ENCODE measurements at places on chromosomes 2 and 18.

GRCh38 chr2:197759013-197759412, 26.1 kb downstream of the BOLL start:
- no peak for DNase-seq

- DNase-seq = no peak
Measured at GRCh38 chr18:941331-941730, 36.7 kb downstream of the ADCYAP1 start.

DNA sequence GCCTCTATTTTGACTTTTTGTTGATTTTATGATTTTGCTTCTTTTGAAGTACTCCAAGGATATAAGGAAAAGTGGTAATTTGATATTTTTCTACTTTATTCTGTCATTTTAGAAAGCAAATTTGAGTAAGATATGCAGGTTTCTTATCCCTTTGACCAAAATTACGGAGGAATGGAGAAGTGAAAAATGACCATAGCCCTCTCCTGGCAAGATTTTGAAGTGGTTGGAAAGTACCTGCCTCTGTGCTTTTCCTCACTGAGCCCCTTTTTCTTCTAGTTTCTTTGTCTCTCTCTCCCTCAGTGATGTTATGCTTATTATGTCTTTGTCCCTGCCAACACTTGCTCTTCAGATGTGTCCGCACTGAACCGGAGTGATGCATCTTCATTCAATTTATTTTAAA, 898.1 kb downstream of the EPHA4 start:
- no peak for DNase-seq

DNA sequence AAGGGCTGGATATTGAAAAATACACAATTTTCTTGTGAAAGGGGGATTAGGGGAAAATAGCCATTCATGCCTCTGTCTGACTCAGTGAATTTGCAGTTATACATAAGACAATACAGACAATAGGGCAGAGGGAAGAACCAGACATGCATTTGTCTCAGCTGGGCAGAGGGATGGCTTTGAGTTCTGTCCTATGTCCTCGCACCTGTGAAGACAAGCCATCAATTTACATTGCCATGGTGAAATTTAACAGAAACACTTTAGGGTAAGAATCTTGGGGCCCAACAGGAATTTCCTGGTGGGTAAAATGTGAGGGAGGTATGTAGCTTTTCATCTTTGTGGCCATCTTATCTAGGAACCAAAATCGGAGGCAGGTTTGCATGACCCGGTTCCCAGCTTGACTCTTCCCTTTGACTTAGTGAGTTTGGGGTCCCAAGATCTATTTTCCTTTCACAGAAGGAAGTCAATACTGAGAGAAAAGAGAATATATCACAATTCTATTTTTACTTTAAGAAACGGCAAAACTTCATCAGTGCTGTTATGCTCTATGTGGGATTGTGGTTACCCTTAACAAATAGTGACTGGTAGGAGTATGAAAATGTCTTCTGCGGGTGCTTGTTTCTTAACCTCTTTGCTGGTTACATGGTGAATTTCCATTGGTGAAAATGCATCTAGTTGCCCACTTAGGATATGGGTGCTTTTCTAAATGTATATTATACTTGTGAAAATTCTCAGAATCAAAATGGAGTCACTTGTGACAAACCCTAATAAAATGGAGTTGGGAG, 221.8 kb downstream of the SPP2 start:
- DNase-seq = no peak

- DNase-seq = no peak
Measured at GRCh38 chr2:134648586-134648985, 70.2 kb downstream of the TMEM163 start.

DNA sequence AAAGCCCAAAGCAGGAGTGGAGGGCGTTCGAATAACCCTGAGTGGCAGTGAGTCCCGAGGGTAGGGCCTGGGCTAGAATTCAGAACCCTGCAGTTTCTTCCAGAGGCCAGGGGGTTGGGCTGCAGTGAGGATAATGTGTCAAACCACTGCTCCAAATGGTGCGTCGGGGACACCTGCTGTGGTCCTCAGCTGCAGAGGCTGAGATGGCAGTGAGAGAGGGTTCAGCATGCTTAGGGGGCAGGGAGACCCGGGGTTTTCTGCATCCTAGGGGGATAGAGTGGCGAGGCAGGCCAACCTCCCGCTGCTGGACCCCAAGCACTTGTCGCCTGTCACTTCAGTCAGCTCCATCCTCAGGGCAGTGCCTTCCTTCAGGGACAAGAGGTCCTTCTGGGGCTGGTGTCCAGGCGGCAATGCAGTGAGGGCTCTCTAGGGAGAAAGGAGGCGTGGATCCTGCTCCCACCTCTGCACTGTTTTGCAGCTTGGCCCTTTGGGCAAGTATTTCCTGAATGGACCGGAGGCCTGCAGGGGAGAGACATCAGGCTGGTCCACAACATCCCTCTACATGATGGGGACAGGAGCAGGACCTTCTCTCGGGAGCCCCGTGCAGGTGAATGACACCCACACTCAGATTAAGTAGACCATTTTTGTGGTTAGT, 8.4 kb upstream of the NTSR2 start:
- DNase-seq = no peak

DNA sequence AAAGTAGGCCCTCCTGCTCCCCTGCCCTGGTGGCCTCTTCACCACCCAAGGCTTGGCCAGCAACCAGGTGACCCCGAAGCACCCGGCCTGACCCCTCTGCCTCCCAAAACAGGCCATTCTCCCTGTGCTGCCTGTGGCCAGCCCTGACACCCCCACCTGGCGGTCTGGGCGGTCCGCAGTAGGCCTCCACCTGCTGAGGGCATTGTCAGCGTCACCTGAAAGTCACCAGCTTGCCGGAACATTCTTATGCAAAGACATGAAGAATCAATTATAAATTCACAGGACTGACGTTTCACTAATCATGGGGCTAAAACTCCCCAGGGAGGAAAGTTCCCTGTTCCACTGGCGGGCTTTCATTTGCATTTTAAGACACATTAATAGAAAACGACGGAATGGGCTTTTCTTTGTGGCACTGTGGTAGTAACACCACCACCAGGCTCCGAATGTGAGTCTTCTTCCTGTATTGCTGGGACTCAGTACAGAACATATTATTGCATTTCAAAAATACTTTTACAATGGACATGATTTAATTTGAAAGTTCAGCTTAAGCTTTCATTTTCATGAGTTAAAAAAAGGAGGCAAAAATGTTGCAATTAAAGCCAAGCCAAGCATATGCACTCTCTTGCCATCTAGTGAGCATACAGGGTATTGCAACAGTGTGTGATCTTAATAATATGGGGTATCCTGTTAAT, 57.4 kb downstream of the ADI1 start:
- no peak for DNase-seq

GRCh38 chr18:76960528-76961035, 138.2 kb downstream of the ZNF236 start:
- no peak for DNase-seq

DNA sequence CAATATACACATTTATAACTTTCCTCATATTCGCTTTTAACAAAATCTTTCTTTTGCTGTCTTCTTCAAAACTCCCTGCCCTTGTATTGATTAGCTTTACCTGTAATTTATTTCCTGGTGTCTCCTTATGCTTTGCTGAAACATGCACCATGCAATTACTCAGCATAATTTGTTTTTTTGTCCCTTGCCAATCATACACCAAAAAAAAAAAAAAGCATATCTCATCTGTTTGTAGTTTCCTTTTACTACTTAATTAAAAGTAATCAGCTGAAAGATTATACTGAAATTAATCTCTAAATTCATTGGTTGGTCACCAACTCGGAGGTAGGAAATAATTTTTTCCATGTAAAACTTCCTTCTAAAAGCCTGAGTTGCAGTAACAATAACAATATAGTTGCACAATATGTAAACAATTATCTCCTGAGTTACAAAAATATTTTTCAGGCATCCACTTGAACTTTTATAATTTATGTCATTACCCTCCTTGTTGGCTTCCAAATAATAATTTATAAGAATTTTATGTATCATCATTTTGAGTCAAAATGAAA, 53.0 kb upstream of the ROCK1 start:
- DNase-seq = no peak

DNA sequence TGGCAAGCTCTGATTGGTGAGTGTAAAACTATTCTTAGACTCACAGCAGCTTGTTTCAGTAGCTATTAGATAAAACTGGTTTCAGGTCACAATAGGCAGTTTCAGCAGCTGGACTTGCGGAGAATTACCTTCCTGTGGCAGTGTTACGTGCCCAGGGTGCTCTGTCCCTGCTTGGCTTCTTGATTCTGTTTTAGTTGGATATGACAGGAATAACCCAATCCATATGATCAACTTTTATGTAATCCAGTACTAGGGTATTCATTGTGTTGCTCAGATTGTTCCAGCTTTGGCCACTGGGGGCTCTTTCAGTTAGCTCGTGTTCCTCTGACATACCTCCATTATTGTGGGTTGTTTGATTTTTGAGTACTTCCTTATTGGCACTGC, 43.1 kb downstream of the INPP4A start:
- DNase-seq = no peak

- no peak for DNase-seq
Measured at GRCh38 chr2:60541056-60541651, 12.3 kb downstream of the BCL11A start.

DNA sequence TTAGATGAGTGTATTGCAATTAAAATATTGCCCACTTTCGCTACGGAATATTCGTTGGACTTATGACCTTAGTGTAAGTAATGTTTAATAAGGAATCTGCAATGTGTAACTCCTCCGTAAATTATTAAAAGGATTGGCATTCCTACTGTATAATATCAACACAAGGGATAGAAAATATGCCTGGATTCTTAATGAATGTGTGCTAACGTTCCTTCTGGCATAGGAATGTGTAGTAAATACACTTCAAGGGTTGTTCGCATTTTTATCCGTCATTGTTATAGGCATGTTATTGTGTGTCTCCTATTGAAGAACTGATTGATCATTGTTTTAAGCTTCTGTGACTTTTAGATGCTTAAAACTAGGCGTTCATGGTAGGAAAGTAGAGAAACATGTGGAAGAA, 134.5 kb downstream of the NEDD4L start:
- DNase-seq = no peak

DNA sequence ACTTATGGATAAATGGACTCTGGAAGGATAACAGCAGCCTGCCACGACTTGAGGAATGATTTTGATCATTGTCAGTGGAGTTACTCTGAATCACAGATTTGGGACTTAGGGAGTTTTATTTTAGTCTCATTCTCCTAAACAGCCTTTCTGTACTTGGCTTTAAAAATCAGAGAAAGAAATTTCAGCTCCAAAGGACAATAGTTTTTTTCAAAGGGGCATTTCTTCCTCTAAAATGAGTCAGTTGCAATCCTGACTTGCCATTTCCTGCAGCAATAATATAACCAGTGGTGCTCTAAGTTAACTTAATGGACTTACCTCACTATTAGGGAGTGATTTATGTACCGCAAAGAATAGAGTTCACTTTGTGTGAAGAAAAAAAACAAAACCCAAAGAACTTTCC, 35.1 kb upstream of the MTX2 start:
- no peak for DNase-seq

DNA sequence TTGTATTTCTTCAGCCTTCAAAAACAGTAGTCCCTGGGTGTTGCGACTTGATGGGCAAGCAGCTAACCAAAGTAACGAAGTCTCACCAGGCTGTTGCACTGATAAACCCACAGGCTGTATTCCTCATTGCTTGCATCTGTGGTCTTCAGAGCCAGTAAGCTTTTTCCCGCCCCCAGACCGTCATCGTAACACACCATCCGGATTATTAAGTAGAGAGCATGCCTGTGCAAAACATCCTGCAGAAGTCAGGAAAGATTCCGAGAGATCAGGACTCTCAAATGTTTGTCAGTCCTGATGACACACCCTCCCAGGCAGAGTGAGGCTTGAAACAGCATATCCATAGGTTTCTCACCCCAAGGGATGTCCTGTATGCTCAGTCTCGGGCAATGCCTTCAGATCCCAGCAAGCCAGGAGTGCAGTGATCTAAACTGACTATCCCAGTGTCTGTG, 15.9 kb downstream of the ITGB1BP1 start:
- no peak for DNase-seq

- no peak for DNase-seq
Measured at GRCh38 chr2:58875436-58875835, 634.3 kb upstream of the FANCL start.

- DNase-seq = no peak
Measured at GRCh38 chr2:15965564-15966019, 25.2 kb downstream of the MYCN start.

- no peak for DNase-seq
Measured at GRCh38 chr2:15845737-15846405, 94.5 kb upstream of the MYCN start.

GRCh38 chr2:69089266-69089665, 76.3 kb downstream of the ANTXR1 start:
- DNase-seq = no peak

- no peak for DNase-seq
Measured at GRCh38 chr2:218289639-218290315, 2.5 kb downstream of the TMBIM1 start.

- DNase-seq = no peak
Measured at GRCh38 chr2:158575051-158575635, 118.4 kb downstream of the PKP4 start.

DNA sequence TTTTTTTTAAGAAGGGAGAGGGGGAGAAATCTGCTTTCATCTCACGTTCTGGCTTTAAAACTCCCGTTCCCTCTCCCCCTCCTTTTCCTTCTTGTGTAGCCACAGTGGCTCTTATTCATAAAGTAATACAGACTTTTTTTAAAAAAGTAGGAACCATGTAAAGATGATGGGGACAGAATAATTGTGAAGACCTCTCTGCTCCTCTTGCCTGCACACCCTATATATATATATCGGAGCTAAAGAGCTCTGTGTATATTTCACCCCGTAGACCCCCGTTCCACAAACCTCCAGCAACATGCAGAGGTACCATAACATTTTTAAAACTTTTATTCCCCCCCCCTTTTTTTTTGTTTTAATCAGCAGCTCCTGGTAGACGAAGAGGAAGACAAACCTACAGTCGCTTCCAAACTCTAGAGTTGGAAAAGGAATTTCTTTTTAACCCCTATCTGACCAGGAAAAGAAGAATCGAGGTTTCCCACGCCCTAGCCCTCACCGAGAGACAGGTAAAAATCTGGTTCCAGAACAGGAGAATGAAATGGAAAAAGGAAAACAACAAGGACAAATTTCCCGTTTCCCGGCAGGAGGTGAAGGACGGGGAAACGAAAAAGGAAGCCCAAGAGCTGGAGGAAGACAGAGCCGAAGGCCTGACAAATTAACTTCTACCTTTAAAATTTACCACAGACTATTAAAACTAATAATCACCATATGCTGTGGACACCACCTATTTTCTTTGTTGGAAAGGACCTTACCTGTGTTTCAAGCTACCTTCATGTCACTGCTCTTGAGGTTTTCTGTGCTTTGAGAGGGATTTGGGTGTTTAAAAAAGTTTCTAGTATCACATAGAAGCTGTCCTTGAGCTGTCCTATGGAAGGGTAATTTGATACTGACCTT, 1.7 kb downstream of the HOXD8 start:
- DNase-seq = no peak

- no peak for DNase-seq
Measured at GRCh38 chr2:110904779-110905148, 172.4 kb downstream of the ACOXL start.
